ENCODE measurements at places on chromosomes 6 and 20. TPM values are rescaled to one million over a fixed set of nuclear protein-coding genes. Genes with fewer than 3 reads are reported as not detected.
A peak's percentile ranks its signal among the peaks of the same experiment; 100 is the strongest.

DNA sequence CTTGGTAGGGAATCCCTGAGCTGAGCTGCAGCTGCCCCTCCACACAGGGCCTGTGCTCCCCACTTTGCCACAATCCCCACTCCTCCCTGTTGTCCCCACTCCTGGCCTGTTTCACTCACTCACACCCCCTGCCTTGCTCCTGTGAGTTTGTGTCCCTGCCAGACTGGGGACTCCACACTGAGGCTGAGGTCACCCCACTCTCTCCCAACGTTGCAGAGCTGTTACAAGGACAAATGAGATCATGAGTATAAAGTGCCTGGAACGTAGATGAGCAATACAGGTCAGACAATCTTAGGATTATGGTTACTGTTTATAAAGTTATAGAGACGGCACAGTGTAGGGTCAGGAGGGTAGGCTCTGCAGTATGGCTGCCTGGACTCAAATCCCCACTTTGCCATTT lies 426.0 kb upstream of the SULF2 start:
- no peaks in the 10 kb centered on the region for H3K4me1 ChIP-seq
- H3K27me3 ChIP-seq, result peaks cover 7% of the 10 kb centered on the region
- H3K36me3 ChIP-seq, result no peaks in the 10 kb centered on the region
- H3K27ac ChIP-seq, result no peak overlapping the region
- no peak overlapping the region for H3K4me3 ChIP-seq

EPHA7 gene
- polyA plus RNA-seq, result 0.55 TPM

DNA sequence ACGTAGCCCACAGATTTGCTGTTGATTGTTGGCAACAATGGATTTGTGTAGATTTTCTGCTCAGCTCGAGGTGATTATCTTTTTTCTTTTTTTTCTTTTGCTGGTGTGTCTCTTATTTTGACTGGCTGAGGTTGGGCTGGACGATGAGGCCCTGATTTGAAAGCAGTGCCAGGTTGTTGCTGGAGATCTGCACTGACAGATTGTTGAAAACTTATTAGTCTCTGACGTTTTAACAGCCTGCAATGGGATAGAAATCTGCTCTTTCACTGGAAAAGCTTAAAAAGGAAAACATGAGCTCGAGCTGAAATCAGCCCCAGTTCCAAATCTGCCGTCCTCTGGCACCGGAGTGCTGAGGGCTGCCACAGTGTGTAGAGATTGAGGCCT lies 87.7 kb downstream of the PDE7B start:
- H3K4me1 ChIP-seq, result peaks cover 18% of the 10 kb centered on the region
- no peaks in the 10 kb centered on the region for H3K27me3 ChIP-seq
- no peak overlapping the region for H3K27ac ChIP-seq
- DNase-seq, result peak; percentile 15
- H3K36me3 ChIP-seq, result no peaks in the 10 kb centered on the region

DNA sequence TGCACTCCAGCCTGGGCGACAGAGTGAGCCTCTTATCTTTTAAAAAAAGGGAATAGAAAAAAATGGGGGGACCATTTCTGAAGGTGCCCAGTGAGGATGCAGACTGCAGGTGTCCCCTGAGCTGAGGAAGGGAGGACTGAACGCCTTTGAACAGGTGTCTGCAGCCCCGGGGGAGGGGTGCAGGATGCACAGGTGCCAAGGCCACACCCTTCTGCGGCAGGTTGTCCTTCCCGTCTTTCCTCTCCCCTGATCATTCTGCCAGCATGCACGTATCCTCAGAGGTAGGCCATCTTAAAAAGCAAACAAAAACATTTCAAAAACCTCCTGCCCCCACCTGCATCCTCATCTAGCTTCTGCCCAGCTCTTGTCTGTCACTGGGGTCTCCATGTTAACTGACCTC lies 101.3 kb downstream of the MTHFD1L start:
- DNase-seq, result no peak
- H3K27ac ChIP-seq, result no peak overlapping the region
- no peak overlapping the region for H3K4me3 ChIP-seq
- H3K36me3 ChIP-seq, result peaks cover under 1% of the 10 kb centered on the region
- H3K27me3 ChIP-seq, result no peaks in the 10 kb centered on the region
- no peaks in the 10 kb centered on the region for H3K4me1 ChIP-seq

SLC22A16 gene
- polyA plus RNA-seq, result 0.30 TPM

DNA sequence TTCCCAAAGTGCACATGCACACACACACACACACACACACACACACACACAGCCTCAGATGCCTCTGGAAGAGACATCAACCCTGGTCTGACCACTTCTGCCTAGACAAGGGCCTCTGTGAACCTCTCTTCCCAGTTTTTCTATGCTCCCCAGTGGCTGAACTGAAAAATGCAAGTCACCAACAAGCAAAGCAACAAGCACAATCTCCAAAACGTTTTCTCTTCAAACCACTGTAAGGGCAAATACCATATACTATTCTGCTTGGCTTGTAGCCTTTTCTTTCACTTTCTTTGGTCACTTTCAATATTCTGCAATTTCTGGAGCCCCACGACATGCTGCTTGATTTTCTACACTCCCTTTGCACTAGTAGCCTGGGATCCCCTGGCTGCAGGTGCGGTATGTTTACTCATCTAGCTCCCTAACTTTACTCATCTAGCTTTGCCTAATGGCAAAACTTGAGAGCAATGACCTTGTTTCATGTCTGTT lies 121.4 kb upstream of the DST start:
- no peaks in the 10 kb centered on the region for H3K36me3 ChIP-seq
- H3K27me3 ChIP-seq, result no peaks in the 10 kb centered on the region
- DNase-seq, result peak; percentile 64
- H3K27ac ChIP-seq, result no peak overlapping the region

GRCh38 chr6:34391473-34391785 lies 1.0 kb downstream of the NUDT3 start:
- H3K27ac ChIP-seq, result peak overlapping the region; percentile 95
- peak overlapping the region; percentile 99 for H3K4me3 ChIP-seq
- DNase-seq, result no peak
- no peaks in the 10 kb centered on the region for H3K36me3 ChIP-seq

LBP gene
- polyA plus RNA-seq, result not detected

DNA sequence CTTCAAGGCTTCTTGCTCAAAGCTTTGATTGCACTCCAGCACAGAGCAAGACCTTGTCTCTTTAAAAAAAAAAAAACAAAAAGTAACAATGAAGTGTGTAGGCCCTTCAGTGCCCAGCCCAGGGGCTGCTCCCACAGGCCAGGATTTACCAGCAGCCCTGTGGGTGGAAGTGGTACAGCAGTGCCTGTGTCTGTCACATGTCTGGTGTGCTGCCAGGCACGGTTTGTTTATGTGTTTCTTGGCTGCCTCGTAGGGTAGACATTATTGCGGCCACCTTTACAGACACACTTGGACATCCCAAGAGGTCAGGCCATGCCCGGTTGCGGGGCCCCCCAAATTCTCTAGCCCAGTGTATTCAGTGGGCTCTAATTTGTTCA lies 12.7 kb downstream of the DYNLRB1 start:
- DNase-seq, result no peak
- H3K27me3 ChIP-seq, result no peaks in the 10 kb centered on the region
- no peak overlapping the region for H3K4me3 ChIP-seq
- peaks cover 72% of the 10 kb centered on the region for H3K36me3 ChIP-seq

- peak overlapping the region; percentile 40 for H3K4me3 ChIP-seq
- H3K36me3 ChIP-seq, result no peaks in the 10 kb centered on the region
- H3K27ac ChIP-seq, result peak overlapping the region; percentile 91
- peaks cover 58% of the 10 kb centered on the region for H3K4me1 ChIP-seq
These were observed 122.4 kb downstream of the TCP11 start for GRCh38 chr6:35018746-35019145.

HLA-DQA2 gene
- 0.23 TPM for polyA plus RNA-seq

Data from stomach (tissue), 19 donors.